Stimulated activated CD4-positive, alpha-beta T cell treated with anti-CD3 and anti-CD28 coated beads, Interleukin-1b, Interleukin-23, amount 100 ng/mL, for 1 hour (primary cell): ENCODE measurements at places on chromosomes 7 and 10.

DNA sequence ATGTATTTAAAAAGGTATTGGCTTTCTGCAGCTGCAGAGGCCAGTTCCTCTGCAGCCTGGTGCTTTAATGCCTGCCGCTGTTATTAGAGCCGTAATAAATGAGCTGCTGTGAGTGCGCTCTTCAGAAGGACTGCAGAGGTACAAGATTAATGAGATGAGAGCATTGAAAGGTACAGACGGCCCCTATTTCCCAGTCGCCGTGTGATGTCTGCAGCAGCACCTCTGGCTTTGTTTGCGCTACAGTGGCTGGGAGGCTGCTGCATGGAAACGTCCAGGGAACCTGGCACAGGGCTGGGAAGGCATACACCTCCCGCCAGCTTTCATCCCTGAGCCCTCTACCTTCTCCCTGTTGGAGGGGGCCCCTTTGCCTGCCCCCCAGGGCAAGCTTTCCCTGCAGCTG, 383.8 kb upstream of the ZMIZ1 start:
- no peak for DNase-seq

- DNase-seq, result no peak
These were observed 45.4 kb upstream of the NAMPT start for GRCh38 chr7:106329971-106330733.

- no peak for DNase-seq
These were observed 10.6 kb upstream of the ADAM12 start for GRCh38 chr10:126398924-126399323.

- DNase-seq, result no peak
These were observed 129.4 kb upstream of the ZNF746 start for GRCh38 chr7:149626972-149627371.

DNA sequence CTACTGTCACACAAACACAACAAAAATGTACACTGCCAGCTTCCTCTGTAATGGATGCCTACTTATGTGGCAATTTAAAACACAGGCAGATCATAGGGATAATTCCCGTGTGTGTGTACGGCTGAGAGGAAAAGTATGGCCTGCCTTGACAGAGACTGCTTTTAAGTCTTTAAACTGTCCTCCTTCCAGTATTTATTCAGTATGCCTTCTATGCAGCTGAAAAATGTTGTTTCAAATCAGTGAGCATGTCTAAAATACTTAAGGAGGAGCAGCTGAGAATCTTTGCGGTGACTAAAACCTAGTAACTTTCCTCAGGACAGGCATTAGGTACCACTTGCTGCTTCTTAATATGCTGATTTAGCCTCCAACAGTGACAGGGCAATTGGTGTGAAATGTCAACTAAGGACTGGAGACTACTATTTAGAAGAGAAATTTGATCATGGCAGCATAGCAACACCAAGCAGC, 126.3 kb downstream of the CACNA2D1 start:
- DNase-seq, result no peak

- no peak for DNase-seq
These were observed 179.9 kb downstream of the AUTS2 start for GRCh38 chr7:69778138-69778537.

- no peak for DNase-seq
These were observed 24.5 kb upstream of the KLF14 start for GRCh38 chr7:130758429-130759056.

- no peak for DNase-seq
These were observed 755.4 kb downstream of the KCNMA1 start for GRCh38 chr10:76882245-76882644.

DNA sequence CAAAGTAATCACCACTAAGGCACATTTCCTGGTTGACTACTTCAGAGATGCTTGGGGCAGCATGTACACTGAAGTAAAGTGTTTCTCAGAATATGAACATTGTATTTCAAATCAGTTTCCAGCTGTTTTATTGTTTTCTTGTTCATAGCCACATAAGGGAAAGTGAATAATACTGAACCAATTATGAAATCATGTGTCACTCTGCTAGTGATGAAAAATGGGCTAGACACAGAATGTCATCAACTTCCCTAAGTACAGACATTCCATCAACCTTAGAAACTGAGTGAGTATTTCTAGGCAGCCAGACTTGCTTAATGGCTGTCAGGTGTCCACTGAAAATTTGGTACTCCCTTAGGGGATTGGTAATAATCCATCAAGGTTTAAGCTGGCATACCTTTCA, 603.5 kb downstream of the ARL4A start:
- no peak for DNase-seq

GRCh38 chr10:75425291-75426079, 5.9 kb upstream of the LRMDA start:
- DNase-seq, result no peak

GRCh38 chr7:129785685-129786514, 166.9 kb downstream of the UBE2H start:
- DNase-seq, result no peak

- no peak for DNase-seq
These were observed 1.9 kb upstream of the BHLHA15 start for GRCh38 chr7:98209166-98209920.

DNA sequence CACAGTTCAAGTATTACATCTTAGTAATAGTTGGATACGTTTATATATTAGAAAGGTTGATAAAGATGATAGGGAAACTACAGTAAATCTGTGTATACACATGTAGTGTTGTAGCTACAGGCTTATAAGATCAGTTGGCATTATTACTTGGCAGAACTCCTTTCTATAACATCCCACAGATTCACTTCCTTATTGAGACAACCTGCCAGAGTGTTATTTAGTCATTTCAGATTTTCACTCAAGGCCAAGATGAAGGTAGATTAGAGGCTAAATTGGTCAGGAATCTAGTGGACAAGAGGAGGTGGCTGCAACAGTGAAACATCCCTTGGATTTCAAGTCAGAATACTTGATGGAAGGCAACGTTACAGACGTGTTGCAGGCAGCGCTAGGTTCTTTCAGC, 63.0 kb downstream of the PAPSS2 start:
- DNase-seq, result no peak

- no peak for DNase-seq
These were observed 630.1 kb downstream of the CALN1 start for GRCh38 chr7:71782051-71782450.
